Colonic mucosa (tissue), 4 donors: ENCODE measurements at places on chromosomes 2 and 18. TPM values are rescaled to one million over a fixed set of nuclear protein-coding genes. Genes with fewer than 3 reads are reported as not detected.

GRCh38 chr2:24576617-24577016 lies 85.6 kb downstream of the NCOA1 start:
- H3K27me3 ChIP-seq = no peaks in the 10 kb centered on the region
- no peak for DNase-seq
- H3K4me1 ChIP-seq = peaks cover 5% of the 10 kb centered on the region
- no peak overlapping the region for H3K4me3 ChIP-seq
- no peaks in the 10 kb centered on the region for H3K36me3 ChIP-seq

DNA sequence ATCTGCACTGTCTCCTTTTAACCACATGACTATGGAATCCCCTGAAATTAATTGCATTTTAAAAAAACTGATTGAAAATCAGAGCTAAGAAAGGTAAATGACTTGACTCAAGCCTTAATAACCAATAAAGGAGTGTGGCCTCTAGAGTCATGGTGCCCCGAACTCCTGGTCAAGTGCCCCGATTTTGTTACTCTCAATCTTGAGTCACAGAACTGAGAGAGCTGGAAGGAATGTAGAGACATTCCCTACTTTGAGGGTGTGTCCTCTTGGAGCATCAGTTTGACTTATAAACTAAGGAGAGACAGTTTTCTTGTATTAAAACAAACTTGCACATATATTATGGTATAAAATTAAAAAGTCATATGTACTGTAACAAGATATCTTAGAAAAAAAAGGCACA lies 2.4 kb downstream of the WDR43 start:
- H3K36me3 ChIP-seq = no peaks in the 10 kb centered on the region
- no peak overlapping the region for H3K4me3 ChIP-seq
- no peak for DNase-seq

The TCF4 gene
- total RNA-seq = 29.0 TPM

GRCh38 chr2:16348821-16349515 lies 316.7 kb downstream of the CYRIA start:
- H3K27me3 ChIP-seq = no peaks in the 10 kb centered on the region
- H3K36me3 ChIP-seq = no peaks in the 10 kb centered on the region
- no peak overlapping the region for H3K4me3 ChIP-seq
- no peaks in the 10 kb centered on the region for H3K4me1 ChIP-seq
- no peak for DNase-seq

DNA sequence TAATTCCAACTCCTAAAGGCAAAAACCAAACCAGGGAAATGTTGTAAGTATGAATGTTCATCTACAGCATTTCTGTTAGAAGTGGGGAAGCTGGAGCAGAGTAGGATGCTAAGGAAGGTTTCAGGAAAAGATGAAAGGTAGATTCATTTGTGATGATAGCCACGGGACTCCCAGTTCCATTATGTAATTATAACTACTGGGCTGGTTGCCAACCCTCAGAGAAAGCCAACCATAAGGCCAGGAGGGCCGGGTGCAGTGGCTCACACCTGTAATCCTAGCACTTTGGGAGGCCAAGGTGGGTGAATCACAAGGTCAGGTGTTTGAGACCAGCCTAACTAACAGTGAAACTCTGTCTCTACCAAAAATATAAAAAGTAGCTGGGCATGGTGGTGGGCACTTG lies 288.9 kb upstream of the ETAA1 start:
- H3K36me3 ChIP-seq = no peaks in the 10 kb centered on the region
- no peak overlapping the region for H3K27ac ChIP-seq
- DNase-seq = no peak
- no peaks in the 10 kb centered on the region for H3K27me3 ChIP-seq

The MC4R gene
- total RNA-seq = not detected
